ENCODE measurements at places on chromosomes 6 and 20.

DNA sequence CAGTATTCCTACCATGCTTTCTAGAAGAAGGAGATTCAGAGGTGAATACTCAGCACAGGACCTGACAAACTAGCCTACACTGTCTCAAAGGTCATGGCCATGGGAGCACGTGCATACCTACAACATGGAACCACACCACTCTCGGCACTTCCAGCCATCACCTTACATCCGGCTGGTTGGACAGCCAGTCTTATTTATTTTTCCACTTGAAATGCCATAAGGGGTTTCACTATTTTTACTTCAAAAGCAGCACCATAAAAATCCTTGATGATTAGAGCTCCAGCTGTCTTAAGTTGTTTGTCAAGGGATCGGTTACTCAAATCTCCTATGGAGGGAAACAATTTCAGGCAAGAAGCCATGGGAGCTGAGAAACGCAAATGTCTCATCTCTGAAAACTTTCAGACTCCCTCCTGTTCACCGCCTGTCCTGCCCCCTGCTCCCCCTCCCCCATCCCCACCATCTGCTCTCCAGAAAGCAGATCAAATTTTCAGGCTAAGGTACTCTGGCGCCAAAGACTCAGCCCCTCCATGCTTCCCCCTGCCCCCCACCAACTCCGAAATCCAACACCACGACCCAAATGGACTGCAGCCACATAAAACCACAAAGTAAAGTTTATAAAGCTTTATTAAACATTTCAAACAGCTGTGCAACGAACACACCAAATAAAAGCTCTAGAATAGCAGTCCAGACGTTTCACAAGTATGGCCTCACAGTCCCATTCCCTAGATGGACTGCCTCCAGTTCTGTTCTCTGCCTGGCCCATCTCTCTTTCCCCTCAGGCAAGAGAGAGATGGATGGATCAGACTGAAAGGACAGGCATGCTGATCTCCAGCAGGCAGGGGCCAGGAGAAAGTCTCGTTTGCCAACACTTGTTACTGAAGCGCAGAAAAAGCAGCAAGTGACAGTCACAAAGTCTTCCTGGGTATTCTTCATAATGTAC, 4.0 kb upstream of the NNAT start:
- DNase-seq, result no peak

DNA sequence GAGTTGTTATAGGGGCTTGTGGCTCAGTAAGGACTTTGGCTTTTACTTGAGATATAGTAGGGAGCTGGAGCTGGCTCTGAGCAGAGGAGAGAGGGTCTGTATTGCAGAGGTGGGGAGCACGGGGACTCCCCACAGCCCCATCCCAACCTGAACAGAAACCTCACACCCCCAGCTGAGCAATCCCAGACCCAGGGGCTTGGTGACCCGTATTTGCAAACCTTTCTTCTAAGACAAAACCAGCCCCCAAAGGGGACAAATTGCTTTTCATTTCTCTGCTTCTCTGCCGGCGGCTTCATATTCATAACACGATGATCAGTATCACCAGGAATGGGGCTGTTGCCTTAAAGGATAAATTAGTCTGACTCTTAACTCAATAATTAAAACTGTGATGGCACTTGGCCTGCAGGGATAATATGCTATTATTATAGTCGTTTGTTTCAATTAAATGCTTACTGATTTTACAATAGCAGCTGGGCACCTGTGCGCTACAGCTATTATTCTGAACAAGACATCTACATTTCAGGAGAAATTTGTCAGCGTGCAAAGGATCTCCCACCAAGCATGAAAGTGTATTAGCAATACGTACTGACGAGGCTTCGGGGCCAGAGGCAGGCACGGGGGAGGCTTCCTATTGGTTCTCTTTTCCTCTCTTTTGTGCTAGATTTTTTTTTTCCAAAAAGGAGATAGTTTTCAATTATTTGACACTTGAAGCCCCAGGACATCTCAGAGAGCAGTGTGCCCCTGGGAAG, 118.1 kb downstream of the TOX2 start:
- DNase-seq, result no peak

- no peak for DNase-seq
Measured at GRCh38 chr20:33647603-33648395, 14.3 kb upstream of the C20orf144 start.

- DNase-seq, result no peak
Measured at GRCh38 chr20:53875452-53875851, 194.9 kb downstream of the BCAS1 start.

DNA sequence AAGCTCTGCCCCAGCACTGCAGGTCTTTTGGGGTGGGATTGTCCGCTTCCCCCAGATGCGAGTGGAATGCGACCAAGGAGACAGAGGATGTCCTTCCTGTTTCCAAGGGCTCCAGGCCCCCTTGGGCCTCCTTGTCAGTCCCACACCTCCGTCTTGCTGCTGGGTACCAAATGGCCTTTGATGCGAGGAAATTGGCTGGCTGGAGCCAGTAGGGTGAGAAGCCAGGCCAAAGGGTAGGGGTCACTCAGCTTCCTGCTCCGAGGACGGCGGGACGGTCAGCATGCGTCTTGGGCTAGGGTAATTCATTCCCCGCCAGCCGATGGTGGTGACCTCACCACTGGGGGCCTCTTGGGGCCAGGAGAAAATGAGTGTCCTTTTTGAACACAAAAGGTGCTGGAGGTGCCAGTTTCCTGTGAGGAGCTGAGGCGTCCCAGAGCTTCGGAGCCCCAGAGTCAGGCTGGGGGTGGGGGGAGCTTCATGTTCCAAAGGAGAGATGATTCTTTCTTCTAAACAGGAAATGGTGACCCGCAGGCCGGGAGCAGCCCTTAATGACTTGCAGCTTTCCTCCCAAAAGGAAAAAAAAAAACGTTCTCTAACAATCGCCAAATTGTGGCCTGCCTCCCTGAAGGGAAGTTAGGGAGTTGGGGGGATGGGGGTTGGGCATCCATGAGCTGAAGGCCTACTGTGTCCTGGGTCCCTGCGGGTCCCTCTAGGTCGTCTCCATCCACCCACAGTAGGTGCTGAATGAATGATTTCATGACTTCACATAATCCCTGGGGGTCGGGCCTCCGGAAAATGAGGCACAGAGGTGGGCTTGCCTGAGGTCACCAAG, 6.7 kb downstream of the SNAI1 start:
- DNase-seq, result no peak

DNA sequence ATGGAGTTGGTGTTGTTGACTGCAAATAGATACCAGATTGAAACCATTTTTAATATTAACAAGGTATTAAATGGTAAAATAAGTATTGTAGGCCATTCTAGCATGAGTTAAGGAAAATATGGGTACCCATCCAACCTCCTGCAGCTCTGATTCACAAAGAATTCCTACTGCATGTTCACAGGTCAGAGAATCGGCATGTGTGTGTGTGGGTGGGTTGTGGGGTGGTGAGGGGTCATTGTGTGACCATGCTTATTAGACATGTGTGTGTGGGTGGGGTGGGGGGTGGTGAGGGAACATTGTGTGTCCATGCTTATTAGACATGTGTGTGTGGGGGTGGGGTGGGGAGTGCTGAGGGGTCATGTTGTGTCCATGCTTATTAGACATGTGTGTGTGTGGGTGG, 3.2 kb downstream of the IYD start:
- no peak for DNase-seq

DNA sequence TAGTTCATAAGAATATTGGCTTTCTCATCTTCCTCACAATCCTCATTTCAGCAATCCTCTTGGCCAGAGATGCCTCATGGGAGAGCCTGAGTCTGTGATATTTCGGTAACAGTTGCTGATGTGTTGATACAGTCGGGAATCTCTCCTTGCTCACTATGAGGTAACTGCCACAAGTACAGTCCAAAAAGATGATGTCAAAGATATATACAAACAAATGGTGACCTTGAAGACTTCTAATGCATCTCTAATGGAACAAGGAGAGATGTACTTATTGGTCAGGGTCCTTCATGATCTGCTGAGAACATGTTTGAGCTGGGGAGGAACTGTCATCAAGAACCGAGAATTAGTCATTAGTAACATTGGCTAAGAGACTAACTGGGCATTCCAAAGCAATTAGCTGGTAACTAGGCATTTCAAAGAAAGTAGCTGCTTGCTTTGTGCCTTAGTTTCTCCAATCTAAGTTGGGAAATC, 56.1 kb downstream of the FILIP1 start:
- DNase-seq, result no peak

GRCh38 chr6:7237653-7238188, 75.3 kb downstream of the SSR1 start:
- no peak for DNase-seq

DNA sequence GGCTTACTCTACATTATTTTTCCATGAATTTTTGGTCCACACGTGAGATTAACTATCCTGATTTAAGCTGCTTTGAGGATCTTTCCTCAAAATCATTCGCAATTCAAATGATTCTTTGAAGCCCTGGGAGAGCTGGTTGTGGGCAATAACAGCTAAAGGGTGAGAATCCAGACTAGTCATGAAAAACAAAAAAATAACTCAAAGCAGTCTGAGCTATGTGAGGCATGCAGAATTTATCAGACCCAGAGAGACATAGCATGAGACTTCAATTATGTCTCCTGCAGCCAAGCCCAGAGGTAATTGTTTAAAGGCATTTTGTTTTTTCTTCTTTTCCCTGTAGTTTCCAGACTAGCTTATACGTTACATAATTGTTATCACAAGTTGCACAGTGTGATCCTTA, 517.3 kb upstream of the PTCHD4 start:
- DNase-seq, result no peak

- DNase-seq, result no peak
Measured at GRCh38 chr6:159071843-159072769, 27.3 kb upstream of the TAGAP start.

DNA sequence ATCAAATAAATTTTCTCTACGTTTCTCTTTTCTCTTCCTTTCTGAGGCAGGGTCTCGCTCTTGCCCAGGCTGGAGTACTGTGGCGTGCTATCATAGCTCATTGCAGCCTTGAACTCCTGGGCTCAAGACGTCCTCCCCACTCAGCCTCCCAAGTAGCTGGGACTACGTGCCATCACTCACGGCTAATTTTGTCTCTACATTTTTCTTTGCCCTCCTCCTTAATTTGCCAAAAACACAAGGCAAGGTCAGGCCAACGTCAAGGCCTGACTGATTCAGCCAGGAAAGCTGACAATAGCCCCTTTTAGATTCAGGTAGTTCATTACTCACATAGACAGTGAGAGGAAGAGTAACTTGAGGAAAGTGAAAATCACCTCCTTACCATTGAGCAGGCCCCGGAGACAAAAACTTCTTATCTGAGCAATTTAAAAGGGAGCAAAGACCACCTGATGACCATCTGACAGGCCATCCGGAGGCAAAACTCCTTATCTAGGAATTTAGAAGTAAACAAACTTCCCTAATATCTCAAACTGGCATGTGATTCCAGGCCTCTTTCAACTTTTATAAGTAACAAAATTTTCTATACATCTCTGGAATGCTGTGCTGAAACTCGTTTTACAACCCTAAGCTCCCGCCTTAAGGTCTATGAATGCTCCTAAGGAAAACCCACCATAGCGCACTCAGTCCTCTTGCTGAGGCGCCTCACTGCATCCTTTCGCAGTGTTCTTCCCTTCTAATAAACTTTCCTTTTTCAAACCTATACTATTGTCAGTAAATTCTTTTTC, 42.1 kb upstream of the SRPK1 start:
- DNase-seq, result no peak

DNA sequence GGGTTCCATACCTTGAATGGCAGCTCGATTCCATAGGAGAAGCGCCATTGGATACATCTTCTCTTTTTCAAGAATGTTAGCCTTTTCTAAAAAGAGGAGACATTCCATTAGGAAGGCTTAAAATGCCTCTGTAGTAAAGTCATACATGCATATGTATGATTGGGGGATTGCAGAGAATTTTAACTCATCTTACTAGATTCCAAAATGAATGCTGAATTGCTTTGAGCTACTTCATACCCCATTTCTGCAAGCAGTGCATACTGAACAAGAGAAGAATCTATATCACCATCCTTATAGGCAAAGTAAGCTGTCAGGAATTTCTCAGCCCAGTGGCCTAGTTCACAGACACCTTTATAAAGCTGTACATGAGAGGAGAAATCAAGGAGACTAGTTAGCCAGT, 80.3 kb downstream of the NDUFAF5 start:
- DNase-seq, result no peak

DNA sequence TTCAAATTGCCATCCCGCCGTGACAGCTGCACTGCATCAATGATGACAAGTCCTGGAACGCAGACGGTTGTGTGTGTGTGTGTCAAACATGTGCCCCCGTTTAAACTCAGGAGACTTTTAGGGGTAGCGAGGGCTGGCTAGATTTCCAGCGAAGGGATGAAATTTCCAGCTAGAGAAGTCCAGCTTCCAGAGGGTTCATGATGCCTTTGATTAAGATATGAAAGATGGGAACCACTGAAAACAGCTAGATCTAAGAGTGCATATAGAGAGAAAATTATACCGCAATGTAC, 644 bp downstream of the KIZ start:
- no peak for DNase-seq

DNA sequence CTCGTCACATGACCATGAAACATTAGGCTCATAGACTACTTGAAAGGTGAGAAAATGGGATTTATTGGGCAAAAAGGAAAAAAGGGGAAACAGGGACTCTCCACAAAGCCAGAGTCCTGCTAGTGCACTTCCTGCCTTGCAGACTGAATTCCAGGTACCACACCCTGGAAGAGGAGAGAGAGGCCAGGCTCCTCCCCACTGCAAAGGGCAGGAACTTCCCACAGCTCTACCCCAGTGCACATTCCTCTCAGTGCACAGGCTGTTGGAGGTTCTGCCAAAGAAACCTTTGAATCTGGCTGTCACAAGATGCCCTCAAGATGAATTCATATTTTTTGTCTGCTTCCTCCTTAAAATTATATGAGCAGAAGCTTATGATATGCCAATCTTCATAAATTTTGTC, 920.4 kb upstream of the GJE1 start:
- DNase-seq, result no peak

DNA sequence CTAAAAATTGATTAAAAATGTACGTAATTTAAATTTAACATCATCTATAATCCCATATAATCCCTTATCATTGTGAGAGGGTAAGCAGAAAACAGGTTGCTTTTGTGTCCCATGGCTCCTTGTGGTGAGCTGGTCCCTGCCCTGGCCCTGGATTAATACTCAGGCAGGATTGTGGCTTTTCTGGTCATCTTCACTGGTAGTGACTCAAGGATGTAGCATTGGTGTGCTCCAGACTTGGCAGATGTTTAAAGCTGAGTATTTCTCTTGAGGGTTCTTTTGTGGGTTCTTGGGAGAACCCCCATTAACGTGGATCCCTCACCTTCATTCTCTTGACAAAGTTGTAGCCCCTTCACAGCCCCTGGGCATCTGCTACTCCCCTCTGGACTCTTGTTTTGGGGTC, 39.3 kb downstream of the SNRNP48 start:
- no peak for DNase-seq

DNA sequence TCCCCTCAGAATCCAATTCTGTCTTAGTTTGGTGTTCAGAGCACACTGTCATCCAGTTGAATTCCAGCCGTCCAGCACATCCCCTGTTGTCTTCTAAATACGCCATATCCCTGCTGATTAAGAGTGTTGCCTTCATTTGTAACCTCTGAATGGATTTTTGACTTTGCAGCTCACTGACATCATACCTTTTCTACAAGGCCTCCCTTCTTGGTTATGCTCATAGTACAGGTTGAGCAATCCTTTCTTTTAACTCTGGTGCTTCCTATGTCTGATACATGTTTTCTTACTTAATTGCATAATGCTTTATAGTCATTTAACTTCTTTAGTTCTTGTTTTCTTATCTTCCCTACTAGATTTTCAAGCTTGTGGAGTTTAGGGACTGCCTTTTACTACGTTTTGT, 36.4 kb downstream of the XRN2 start:
- DNase-seq, result no peak

GRCh38 chr6:150684714-150685459, 85.2 kb downstream of the PLEKHG1 start:
- DNase-seq, result no peak

- DNase-seq, result no peak
Measured at GRCh38 chr20:17810847-17811627, 111.3 kb downstream of the BANF2 start.
